ENCODE measurements at places on chromosomes 11 and 22.

GRCh38 chr22:23835484-23836144, 3.2 kb downstream of the DERL3 start:
- no peak for DNase-seq

DNA sequence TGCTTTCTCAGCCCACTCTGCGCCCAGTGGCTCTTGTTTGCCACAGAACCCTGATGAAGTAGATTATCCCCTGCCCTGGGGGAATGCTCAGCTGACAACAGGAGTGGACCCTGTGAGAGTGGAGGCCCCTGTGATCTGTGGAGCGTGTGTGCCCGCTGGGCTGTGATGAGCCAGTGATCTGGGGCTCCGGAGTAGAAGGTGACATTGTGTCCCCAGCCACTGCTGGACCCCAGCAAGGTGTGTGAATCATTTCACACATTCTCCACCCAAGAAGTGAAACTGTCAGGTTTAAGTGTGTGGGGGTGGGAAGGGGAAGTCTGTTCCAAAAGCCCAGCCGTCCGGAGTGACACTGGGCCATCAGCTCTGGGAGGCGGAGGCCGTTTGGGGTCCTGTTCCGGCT, 33.1 kb upstream of the GRAMD4 start:
- no peak for DNase-seq

GRCh38 chr22:21936151-21936775, 16.4 kb downstream of the PPM1F start:
- no peak for DNase-seq

- DNase-seq, result no peak
Measured at GRCh38 chr11:37092487-37092886, 494.5 kb upstream of the RAG2 start.

GRCh38 chr11:68298659-68299516, 13.5 kb upstream of the LRP5 start:
- no peak for DNase-seq

DNA sequence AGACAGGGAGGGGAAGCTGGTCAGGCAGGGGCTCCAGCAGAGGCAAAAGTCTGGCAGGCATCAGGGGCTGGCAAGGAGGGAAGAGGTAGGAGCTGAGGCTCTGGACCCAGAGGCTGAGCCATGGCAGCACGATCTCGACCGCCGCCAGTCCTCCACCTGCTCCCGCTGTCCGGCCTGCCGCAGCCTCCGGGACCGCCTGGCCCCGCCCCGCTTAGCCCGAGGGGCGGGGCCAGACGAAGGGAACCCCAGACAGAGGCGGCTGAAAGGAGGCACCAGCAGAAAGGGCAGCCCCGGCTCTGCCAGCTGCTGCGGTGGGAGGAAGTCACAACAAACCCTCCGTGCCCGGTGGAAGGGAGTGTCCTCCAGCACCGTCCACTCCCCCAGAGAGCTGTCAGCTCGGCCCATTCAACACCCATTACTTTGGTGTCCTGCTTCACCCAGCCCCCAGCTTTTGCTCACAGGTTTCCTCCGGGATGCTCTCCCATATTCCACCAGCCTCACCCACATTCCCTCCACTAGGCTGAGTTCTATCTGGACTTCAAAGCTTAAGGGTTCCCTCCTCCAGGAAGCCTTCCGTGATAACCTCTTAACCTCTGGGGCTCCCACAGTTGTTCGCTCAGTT, at the start of gene MFNG:
Gene MFNG, minus strand, starts transcription at position 161 of the 622 bp plus-strand sequence. CDS start 207 bp downstream, outside the sequence.
- peak; percentile 84 for DNase-seq

GRCh38 chr22:38753948-38754750, 1.6 kb downstream of the SUN2 start:
- DNase-seq, result peak; percentile 61

DNA sequence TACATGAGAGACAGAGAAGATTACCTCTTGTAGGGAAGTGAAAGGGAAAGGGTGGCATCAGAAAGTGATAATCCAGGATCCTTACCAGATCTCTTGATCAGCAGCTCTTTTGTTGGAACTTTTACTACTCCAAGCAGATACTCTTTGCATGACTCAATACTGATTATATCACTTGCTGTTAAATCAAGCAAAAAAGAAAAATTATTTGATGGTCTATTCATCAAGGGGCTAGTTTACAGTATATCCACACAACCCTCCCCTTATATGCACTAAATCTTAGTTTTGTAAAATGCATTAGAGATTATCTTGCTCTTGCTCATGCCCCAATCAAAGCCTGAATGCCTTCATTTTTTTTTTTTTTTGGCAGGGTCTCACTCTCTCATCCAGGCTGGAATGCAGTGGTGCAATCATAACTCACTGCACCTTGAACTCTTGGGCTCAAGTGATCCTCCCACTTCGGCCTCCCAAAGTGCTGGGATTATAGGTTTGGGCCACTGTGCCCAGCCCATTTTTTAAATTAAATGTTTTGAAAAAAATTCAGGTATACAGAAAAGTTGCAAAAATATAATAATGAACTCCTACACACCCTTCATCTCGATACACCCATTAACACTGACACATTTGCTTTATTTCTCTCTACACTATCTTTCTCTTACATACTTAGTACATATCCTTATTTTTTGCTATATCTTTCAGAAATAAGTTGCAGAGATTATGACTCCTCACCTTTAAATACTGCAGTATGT, 76.1 kb upstream of the UCP3 start:
- DNase-seq, result no peak

DNA sequence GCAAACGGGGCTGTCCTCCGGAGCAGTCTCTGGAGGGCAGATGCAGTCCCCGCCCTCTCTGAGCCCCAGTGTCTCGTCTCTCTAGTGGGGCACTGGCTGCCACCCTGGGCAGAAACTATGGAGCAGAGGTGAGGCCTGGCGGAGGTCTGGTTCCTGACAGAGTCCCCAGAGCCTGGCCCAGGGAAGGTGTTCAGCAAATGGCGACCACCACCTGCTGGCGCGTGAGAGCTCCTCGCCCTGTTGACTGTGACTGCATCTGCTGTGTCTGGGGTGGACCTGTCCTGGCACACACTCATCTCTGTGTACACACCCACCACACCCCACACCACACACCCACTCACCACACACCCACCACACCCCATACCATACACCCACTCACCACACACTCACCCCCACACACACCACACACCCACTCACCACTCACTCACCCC, 18.3 kb upstream of the TTLL12 start:
- DNase-seq, result no peak

DNA sequence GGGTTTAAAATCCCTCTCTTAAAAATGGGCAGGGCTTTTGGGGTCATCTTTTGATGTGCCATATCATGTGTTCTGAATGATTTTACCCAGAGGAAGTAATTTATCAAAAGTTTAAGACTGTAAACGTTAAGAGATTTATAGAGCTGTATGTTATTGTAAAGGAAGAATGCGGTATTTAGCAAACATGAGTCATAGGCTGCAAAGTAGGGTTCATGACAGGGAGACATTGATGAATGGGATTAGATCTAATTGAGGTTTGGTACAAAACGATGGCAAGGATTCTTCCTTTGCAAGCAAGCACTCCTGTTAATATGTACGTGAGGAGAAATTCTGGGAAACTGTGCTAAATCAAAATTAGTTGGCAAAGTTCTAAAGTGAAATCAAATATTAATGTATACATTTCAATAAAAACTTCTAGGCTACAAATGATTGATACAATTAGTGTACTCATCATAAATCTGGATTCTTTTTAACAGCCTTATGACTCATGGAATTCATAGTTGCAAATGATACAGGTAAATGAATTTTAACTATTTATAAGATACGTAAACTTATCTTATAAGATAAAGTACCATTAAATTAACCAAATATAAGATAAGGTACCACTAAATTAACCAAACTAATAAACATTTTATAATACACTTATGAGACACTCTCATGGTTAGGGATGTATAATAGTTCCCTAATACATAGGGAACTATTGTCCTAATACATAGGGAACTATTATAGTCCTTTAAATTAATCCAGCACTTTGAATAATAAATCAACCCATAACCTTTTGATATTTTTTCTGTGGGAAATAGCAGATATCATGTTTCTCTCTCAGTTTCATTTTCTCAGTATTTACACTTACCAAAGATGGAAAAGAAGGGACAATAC, 58.4 kb downstream of the KIF18A start:
- DNase-seq, result no peak

GRCh38 chr11:130519128-130519932, 70.9 kb downstream of the ADAMTS15 start:
- no peak for DNase-seq

DNA sequence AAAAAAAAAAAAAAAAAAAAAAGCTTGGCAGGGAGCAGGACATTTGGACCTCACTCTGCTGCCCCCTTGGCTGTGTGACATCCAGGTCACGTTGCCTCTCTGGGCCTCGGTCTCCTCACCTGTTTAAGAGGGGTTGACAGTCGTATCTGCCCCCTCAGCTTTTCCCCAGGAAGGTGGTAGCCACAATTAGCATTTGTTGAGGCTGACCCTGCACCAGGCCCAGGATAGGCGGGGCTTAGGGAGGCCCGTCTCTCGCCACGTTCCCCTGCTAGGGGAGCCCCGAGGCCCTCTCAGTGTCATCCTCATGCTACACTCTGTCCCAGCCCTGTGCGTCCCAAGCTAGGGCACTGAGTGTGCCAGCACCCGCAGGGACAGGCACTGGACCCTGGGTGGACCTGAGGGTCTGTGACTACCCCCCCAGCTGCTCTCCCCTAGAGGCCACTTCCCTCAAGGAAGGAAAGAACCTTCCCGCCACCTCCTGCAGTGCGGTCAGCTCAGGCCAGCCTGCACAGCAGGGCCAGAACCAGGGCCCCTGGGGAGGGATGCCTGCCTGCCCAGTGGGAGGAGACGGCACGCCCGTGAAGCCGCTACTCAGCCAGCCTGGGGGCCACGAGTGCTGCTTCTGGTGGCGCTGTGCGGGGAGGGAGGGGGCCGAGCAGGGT, 38.5 kb upstream of the PPARA start:
- DNase-seq, result no peak

DNA sequence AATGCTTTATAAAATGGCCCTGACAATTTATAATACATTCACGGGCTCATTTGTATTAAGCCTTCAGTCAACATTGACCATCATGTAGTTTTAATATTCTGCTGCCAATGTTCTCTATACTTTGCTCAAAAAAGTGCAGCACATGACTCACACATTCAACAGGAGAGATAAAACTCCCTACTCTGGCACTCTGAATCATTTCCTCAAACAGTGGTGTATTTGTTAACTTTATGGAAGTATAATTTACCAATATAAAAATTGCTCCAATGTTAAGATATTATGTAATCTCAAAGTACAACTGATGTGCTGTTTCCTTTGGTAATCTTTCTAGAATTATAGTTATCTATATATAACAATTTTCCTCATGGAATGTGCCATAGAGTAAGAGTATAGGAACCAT, 39.9 kb downstream of the MAML2 start:
- no peak for DNase-seq
